ENCODE measurements at places on chromosomes 2 and 18.

DNA sequence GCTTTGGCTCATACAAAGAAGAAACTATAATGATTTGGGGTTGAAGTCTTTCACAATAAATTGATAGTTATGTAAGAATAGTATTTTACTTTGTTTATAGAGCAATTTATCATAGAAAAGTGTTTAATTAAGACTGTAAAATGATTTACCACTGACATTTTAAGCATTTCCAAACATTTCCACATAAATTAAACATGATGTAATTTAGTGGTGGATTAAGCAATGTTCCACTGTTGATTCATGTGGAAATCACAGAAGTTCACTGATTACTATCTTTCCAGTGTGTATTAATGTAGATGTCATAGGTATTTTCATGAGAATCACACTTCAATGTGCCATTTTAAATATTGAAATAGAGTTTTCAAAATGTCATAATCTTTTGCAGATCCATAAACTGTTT lies 40.1 kb upstream of the GRB14 start:
- no peak for DNase-seq

- DNase-seq: peak; percentile 56
These were observed at the start of gene KCNG2 for GRCh38 chr18:79797518-79798345. Gene KCNG2, plus strand, starts transcription at chr18:79797938. Its CDS starts 65,730 bp downstream, at chr18:79863668.

- no peak for DNase-seq
These were observed 12.0 kb upstream of the MBP start for GRCh38 chr18:77144451-77145118.

DNA sequence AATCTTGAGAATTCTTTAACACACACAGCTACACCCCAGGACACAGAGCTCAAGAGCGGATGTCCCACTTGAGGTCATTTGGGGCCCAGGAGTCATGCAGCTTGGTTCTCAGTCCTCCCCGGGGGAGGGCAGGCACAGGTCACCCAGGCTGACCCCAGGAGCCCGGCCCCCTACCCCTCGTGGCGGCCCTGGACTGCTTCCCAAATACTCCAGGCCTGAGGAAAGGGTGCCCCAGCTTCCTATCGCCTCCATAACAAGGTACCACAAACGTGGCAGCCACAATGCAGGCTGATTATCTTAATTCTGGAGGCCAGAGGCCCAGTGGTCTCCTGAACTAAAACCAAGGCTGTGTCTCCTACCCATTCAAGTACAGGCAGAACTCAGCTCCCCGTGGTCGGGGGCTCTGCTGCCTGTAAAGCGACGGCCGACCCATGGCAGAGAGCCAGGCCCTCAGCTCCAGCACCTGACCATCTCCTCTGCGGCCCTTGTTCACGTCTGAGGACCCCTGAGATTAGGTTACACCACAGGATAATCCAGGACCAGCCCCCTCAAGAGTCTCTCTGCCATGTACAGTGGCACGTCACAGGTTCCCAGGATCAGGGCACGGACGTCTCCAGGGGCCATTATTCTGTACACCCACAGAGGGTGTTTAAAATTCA lies 10.5 kb downstream of the SLC66A2 start:
- DNase-seq: no peak

DNA sequence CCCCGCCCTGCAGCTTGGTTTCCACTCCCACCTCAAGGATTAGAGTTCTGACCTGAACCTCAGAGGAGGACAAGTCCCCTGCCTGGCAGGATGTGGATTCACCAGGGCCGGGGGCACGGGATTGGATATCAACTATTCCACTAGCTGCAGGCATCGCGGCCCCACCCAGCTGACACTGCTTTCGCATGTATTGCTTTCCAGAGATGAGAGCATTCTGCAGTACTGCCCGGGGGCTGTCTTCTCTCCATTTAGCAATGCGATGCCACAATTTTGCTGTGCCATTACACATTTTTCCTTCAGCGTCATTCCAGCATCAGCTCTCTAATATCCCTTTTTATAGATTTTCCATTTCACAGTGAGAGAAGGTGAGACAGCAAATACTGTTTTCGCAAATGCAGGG lies 42.0 kb downstream of the CTIF start:
- DNase-seq: no peak

- DNase-seq: no peak
These were observed 60.5 kb upstream of the CYRIA start for GRCh38 chr2:16726147-16726546.

DNA sequence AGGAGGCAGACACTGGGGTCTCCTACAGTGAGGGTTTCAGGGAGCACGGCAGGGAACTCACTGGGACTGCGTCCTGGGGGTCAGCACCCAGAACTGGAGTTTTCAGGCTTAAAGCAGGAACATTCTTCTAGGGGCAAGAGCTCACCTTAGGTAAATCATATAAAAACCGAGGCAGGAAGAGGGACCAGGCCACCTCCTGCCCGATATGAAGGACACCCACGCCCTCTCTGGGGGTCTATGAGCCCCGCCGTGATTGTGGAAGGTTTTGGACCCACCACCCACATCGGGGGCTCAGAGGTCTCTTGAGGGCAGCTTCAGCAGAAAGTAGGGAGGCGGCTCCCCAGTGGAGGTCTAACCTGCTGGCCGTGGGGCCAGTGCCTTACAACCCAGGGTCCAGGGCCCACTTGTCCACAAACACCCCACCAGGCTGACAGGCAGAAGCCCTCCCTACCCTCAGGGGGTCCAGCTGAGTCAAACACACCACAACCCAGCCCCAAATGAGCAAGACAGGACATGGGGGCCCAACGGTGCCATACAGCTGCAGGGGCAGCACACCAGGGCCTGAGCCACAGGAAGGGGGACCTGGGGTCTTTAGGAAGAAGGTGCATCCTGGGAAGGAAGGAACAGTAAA lies 25.3 kb downstream of the CROCC2 start:
- peak; percentile 10 for DNase-seq

DNA sequence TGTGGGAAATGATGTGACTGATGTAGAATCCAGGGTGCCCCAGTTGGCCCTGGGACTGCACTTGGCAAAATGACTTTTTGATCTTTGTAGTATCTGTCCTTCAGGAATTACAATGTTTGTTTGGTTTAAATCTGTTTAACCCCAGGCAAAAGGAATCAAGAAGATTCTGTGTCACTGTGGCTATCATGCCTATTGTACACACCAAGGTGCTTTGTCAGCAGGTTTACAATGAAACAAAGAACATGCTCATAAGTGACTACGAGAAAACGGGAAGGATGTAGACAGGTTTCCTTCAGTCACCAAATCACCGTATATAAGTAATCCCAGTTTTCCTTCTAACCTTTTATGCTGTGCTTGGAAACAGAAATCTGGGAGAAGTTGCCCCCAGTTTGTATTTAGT lies 109.5 kb downstream of the RTN4 start:
- no peak for DNase-seq

GRCh38 chr18:4283746-4284291 lies 171.3 kb downstream of the DLGAP1 start:
- DNase-seq: no peak

DNA sequence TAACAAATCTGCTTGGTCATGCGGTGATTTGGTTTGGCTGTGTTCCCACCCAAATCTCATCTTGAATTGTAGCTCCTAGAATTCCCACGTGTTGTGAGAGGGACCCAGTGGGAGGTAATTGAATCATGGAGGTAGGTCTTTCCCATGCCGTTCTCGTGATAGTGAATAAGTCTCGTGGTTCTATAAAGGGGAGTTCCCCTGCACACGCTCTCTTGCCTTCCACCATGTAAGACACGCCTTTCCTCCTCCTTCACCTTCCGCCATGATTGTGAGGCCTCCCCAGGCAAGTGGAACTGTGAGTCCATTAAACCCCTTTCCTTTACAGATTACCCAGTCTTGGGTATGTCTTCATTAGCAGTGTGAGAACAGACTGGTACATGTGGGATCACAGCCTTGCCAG lies 36.7 kb downstream of the TRABD2A start:
- DNase-seq: no peak

DNA sequence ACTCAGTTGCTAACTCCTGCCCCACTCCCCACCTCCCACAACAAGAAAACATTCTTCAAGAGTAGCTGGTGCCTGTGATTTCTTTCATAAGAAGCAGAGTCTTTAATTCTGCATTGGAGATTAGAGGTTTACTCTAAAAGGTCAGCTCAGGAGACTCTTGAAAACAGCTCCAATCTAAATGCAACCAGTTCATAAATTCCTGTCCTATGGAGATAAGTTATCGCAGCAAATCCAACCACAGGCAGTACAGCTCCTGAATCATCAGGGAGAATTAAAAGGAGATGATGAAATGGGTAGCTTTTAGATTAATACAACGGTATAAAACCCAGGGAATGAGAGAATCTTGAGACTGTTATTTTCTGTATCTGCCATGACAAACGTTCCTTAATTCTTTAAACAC lies 130.7 kb downstream of the SOCS6 start:
- DNase-seq: no peak

DNA sequence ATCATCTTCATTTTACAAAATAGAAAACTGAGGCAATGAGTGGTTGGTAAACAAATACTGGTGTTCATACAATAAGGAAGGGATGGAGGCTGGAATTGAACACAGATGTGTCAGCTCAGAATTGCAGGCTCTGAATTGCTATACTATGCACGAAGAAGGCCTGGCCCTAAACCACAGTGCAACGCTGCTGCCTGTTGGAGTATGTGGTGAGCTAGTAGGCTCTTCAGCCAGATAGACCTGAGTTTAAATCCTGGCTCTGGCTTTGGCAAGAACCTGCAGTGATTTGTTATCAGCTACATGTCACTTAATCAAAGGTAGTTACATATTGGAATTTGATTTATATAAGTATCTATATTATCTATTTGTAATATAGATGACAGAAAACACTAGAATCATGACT lies 1602.4 kb upstream of the CELF4 start:
- no peak for DNase-seq

- DNase-seq: no peak
These were observed 298.2 kb downstream of the CNTNAP5 start for GRCh38 chr2:124323321-124323720.

GRCh38 chr2:239657236-239657635 lies 256.4 kb upstream of the HDAC4 start:
- no peak for DNase-seq

- no peak for DNase-seq
These were observed 127.8 kb downstream of the COPS8 start for GRCh38 chr2:237213315-237214022.

GRCh38 chr2:207161247-207162123 lies 4.3 kb downstream of the KLF7 start:
- DNase-seq: no peak

DNA sequence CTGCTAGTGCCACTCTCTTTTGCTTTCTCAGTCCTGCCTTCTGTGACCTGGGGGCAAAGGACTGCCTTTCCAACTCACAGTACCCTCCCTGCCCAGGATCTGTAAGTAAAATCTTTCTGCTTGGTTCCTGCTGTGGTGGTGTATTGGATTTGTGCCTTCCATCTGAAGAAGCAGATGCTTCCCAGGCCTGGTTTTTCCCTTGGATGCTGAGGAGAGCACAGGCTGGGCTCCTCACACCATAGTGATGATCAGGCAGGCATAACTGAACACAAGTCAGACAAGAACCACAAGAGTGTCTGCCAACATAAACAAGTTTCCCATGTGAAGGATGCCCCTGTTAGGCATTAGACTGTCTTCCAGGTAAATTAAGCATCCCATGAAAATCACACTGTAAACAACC lies 121.3 kb upstream of the NRXN1 start:
- no peak for DNase-seq

GRCh38 chr2:200225951-200226350 lies 80.5 kb upstream of the SPATS2L start:
- no peak for DNase-seq

DNA sequence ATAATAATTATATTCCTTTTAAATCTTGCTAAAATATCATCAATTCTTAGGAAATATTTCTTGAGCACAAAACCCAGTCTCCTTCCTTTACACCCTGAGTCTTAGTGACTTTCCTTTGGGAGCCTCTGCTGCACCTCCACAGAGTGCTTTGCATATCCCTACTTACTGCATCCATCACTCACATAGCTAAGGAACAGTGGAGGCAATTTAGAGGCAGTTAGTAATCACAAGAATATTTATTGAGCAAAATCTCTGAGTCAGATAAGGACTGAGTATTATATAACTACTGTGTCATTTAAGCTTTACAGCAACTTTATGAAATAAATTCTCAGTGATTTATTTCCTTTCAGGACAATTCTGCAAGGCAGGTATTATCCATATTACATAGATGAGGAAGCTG lies 327.7 kb downstream of the TMX3 start:
- DNase-seq: no peak

DNA sequence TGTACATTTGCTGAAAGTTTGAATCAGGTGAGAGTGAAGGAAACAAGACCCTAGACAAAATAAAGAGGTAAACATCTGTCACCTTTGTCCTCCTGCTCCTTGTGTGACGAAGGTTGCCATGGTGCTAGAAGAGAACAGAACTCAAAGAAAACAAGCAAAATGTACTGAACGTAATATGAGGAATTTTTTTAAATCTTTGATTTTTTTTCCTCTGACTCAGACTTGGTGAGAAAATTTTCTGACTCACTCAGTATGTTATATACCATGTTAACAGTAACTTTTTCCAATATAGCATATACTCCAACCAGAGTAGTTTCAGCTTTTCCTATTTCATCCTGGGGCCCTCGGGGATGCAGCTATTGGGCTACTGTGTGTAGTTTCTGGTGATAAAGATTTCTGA lies 2114.6 kb upstream of the PIK3C3 start:
- DNase-seq: no peak

GRCh38 chr2:8346208-8346607 lies 335.6 kb upstream of the ID2 start:
- DNase-seq: no peak

DNA sequence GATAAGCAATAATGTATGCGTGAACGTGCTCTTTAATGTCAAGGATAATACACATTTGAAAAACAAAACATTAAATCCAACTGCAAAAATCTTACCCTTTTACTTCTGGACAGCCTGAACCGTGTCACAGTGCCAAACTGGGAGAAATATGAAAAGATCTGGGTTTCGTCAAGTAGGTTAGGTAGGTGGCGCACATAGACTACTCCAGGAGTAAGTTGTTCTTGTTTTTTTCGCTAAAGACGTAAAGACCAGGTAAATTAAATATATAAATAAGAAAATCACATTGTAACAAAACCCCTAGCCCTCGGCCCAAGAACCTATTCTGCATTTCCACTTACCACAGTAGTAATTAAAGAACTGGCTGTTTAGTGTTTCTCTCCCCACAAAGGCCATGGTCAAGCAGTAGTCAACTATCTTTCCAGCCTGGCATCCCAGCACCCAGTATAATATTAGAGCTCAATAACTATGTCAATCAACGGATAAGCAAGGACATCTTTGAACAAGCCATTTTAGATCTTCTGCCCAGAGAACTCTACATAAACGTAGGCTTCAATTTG lies 1.1 kb downstream of the NIFK start:
- DNase-seq: no peak

DNA sequence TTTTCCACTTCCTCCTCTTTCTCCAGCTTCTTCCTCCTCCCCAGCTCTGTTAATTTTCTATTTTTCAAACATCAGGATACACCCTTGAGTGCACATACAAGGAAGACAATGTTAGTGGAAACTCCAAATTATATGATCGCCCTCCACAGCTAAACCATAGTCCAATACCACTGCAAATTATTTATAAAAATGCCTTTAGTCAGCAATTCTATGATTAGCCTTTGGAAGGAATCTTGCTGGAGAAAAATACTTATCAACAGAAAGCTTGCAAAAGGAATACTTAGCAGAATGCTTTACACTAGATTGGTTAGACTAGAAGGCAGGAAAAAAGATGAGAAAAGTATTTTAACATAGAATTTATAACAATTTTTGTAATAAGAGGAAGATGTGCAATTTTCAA lies 178.9 kb downstream of the FAM124B start:
- DNase-seq: no peak

- DNase-seq: peak; percentile 77
These were observed 132.9 kb upstream of the MGAT5 start for GRCh38 chr2:134120733-134121630.

GRCh38 chr2:72442270-72442669 lies 294.6 kb upstream of the CYP26B1 start:
- DNase-seq: no peak

GRCh38 chr2:96264656-96265348 lies 995 bp downstream of the TMEM127 start:
- peak; percentile 61 for DNase-seq
